ENCODE measurements at places on chromosomes 3 and 15.

GRCh38 chr3:126159476-126159875, 20.9 kb downstream of the ALDH1L1 start:
- no peak for DNase-seq
- no peaks in the 10 kb centered on the region for H3K36me3 ChIP-seq
- no peaks in the 10 kb centered on the region for H3K27me3 ChIP-seq
- H3K27ac ChIP-seq: no peak overlapping the region
- no peaks in the 10 kb centered on the region for H3K4me1 ChIP-seq
- H3K4me3 ChIP-seq: no peak overlapping the region

DNA sequence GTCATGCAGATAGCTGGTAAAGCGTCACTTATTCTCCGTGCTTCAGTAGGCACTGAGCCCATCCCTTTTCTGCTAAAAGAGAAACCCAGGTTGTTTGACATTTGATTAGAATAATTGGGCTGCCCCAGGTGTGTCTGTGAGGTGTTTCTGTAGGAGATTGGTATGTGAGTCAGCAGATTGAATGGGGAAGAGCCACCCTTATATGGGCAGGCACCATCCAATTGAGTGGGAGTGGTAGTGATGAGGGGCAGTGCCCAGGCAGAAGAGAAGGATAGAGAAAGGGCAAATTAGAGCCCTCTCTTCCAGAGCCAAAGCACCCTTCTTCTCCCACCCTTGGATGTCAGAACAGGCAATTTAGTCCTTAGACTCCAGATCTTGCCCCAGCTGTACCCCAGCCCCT, 384.3 kb upstream of the GBE1 start:
- no peak overlapping the region for H3K27ac ChIP-seq
- no peak for DNase-seq
- no peak overlapping the region for H3K4me3 ChIP-seq
- H3K36me3 ChIP-seq: no peaks in the 10 kb centered on the region
- H3K4me1 ChIP-seq: no peaks in the 10 kb centered on the region

- H3K36me3 ChIP-seq: no peaks in the 10 kb centered on the region
- H3K27me3 ChIP-seq: no peaks in the 10 kb centered on the region
- H3K4me1 ChIP-seq: no peaks in the 10 kb centered on the region
- H3K4me3 ChIP-seq: no peak overlapping the region
These were observed 222.7 kb downstream of the XXYLT1 start for GRCh38 chr3:195048059-195048905.

DNA sequence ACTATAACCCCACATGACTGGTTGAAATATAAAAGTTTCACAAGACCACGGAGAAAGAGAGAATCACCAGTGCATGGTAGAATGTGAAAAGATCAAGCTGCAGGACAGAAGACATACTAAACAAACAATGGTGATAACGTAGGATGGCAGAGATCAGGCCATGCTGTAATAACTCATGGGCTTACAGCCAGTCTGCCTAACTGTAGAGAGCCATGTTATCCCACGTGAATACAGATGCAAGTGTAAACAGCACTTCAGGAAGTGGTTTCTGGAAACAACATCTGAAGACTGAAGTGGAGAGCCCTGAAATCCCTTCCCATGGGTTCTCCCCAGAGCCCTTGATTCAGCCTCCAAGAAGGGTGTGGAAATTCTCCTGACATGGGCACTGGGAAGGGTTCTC, 103.2 kb upstream of the SLCO2A1 start:
- H3K27ac ChIP-seq: no peak overlapping the region
- no peaks in the 10 kb centered on the region for H3K27me3 ChIP-seq
- no peak overlapping the region for H3K4me3 ChIP-seq
- no peak for DNase-seq
- no peaks in the 10 kb centered on the region for H3K36me3 ChIP-seq
- no peaks in the 10 kb centered on the region for H3K4me1 ChIP-seq

GRCh38 chr3:105798381-105798934, 70.4 kb downstream of the CBLB start:
- peaks cover 36% of the 10 kb centered on the region for H3K4me1 ChIP-seq
- peaks cover 4% of the 10 kb centered on the region for H3K36me3 ChIP-seq
- H3K27ac ChIP-seq: peak overlapping the region; percentile 59
- DNase-seq: peak; percentile 43

DNA sequence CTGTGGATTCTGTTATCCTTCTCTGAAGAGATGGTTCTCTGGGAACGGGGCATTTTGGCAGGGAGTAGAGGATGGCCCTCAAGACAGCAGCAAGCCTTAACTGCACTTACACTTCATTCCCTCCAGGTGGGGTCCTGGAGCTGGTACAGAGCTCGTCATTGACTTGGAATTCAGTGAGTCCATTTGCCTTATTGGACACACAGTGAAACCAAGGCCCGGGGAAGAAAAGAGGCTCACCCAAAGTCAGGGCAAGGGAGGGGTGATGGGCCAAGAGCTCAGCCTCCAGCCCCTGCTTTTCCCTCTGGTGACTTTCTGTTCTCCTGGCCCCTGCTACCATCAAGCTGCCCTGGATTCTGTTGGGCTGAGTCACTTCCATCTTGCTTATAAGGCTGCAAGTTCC, 125.6 kb downstream of the ETFA start:
- H3K27ac ChIP-seq: no peak overlapping the region
- H3K4me3 ChIP-seq: no peak overlapping the region
- no peaks in the 10 kb centered on the region for H3K36me3 ChIP-seq
- H3K4me1 ChIP-seq: peaks cover 15% of the 10 kb centered on the region

GRCh38 chr3:13424141-13424844, 4.2 kb upstream of the NUP210 start:
- H3K27me3 ChIP-seq: peaks cover 12% of the 10 kb centered on the region
- H3K36me3 ChIP-seq: no peaks in the 10 kb centered on the region
- H3K4me3 ChIP-seq: no peak overlapping the region
- H3K4me1 ChIP-seq: peaks cover 7% of the 10 kb centered on the region
- DNase-seq: no peak

GRCh38 chr3:187181454-187182170, 15.7 kb upstream of the RTP1 start:
- peaks cover 20% of the 10 kb centered on the region for H3K4me1 ChIP-seq
- H3K36me3 ChIP-seq: no peaks in the 10 kb centered on the region
- H3K27ac ChIP-seq: no peak overlapping the region
- no peak for DNase-seq

DNA sequence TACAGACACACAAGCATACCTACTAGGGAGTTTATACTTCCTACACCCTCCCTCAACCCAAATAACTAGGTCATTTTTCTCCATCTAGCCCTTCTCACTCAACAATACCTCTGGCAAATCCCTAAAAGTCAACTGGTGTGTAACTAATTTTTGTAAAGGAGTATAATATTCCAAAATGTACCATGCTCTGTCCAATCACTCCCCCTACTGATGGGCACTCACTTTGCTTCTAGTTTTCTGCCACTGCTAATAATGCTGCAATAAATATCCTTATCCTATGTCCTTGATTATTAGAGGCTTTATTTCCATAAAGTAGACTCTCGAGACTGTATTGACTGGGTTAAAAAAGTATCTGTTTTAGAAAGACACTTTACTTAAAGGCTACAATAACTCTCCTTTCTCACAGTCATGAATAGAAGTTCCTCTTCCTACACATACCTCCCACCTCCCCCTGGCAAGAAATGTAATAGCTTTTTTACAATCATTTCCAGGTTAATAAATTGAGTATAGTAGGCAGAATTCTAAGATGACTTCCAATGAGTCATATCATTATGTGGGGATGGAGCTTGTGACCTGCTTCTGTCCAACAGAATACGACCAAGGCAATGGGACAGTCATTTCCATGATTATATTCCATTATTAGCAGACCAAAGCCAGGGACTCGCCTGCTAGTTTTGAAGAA, 30.0 kb downstream of the SHQ1 start:
- H3K4me1 ChIP-seq: no peaks in the 10 kb centered on the region
- DNase-seq: peak; percentile 34
- H3K36me3 ChIP-seq: no peaks in the 10 kb centered on the region
- no peak overlapping the region for H3K27ac ChIP-seq

DNA sequence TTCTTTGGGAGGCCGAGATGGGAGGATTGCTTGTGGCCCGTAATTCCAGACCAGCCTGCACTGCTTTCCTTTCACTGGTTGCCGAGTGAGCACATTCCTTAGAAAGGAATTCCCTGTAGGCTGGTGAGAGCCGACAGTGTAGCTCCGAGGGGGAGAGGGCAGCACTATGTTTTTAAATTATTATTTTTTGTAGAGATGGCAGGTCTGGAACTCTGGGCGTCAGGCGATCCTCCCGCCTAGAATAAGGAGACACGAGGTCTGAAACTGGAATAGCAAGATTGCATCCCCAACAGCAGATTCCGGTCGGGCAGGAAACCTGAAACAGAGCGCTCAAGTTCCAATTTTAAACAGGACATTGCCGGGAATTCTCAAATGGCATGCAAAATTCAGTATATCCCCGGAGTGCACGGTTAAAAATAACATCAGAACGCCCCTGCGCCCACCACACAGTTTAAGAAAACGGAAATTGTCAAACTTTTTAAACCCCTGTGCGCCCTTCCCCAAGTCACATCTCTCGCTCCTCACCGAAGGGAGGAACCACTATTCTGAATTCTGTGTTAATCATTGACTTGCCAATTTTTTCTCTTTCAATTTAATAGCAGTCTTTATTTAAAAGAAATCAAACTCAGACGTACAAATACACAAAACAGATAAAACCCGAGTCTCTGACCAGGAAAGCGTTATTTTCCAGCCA, 643 bp upstream of the RNU5B-1 start:
- peak; percentile 81 for DNase-seq
- H3K4me3 ChIP-seq: peak overlapping the region; percentile 26
- no peaks in the 10 kb centered on the region for H3K36me3 ChIP-seq

- DNase-seq: no peak
- H3K4me1 ChIP-seq: no peaks in the 10 kb centered on the region
- no peak overlapping the region for H3K27ac ChIP-seq
- H3K4me3 ChIP-seq: no peak overlapping the region
- H3K27me3 ChIP-seq: no peaks in the 10 kb centered on the region
These were observed 69.2 kb downstream of the RORA start for GRCh38 chr15:61159901-61160300.

- no peaks in the 10 kb centered on the region for H3K36me3 ChIP-seq
- no peak for DNase-seq
- H3K27ac ChIP-seq: no peak overlapping the region
- H3K27me3 ChIP-seq: no peaks in the 10 kb centered on the region
- H3K4me3 ChIP-seq: no peak overlapping the region
These were observed 109.7 kb downstream of the LRRK1 start for GRCh38 chr15:101028772-101029438.

GRCh38 chr3:162368417-162368816, 871.8 kb downstream of the OTOL1 start:
- no peaks in the 10 kb centered on the region for H3K27me3 ChIP-seq
- no peaks in the 10 kb centered on the region for H3K36me3 ChIP-seq
- H3K27ac ChIP-seq: no peak overlapping the region

- peak overlapping the region; percentile 24 for H3K4me3 ChIP-seq
- H3K27me3 ChIP-seq: peaks cover 22% of the 10 kb centered on the region
- peak; percentile 95 for DNase-seq
- peak overlapping the region; percentile 85 for H3K27ac ChIP-seq
- peaks cover 8% of the 10 kb centered on the region for H3K36me3 ChIP-seq
These were observed 177.9 kb downstream of the TLE3 start for GRCh38 chr15:69919816-69920215.

- no peaks in the 10 kb centered on the region for H3K4me1 ChIP-seq
- no peak for DNase-seq
- no peak overlapping the region for H3K27ac ChIP-seq
These were observed 11.0 kb upstream of the KNG1 start for GRCh38 chr3:186705882-186706780.

GRCh38 chr15:49721091-49721490, 100.2 kb downstream of the DTWD1 start:
- no peaks in the 10 kb centered on the region for H3K27me3 ChIP-seq
- no peak overlapping the region for H3K4me3 ChIP-seq
- DNase-seq: no peak
- no peaks in the 10 kb centered on the region for H3K4me1 ChIP-seq
- no peaks in the 10 kb centered on the region for H3K36me3 ChIP-seq

DNA sequence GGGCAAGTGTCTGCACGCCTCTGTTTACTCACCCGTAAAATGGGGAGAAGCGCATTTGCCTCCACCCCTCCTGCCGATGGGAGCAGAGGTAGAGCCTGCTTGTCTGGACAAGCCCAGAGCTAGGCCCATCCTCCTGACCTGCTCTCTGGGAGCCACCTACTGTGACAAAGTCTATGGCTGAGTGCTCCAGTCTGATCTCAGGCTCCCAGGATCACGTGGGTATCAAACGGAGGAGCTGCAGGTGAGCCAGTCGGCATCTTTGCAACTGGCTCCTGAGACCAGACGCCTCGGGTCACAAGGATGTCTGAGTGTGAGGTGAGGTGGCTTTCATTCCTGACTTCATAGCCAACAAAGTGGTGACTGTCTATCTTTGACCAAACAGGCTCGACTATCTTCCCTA, 2.1 kb upstream of the ALDH1A3 start:
- H3K4me3 ChIP-seq: no peak overlapping the region
- DNase-seq: no peak
- H3K27me3 ChIP-seq: peaks cover 79% of the 10 kb centered on the region
- H3K36me3 ChIP-seq: no peaks in the 10 kb centered on the region
